Activated naive CD4-positive, alpha-beta T cell (primary cell): ENCODE measurements at places on chromosomes 12 and 14.

DNA sequence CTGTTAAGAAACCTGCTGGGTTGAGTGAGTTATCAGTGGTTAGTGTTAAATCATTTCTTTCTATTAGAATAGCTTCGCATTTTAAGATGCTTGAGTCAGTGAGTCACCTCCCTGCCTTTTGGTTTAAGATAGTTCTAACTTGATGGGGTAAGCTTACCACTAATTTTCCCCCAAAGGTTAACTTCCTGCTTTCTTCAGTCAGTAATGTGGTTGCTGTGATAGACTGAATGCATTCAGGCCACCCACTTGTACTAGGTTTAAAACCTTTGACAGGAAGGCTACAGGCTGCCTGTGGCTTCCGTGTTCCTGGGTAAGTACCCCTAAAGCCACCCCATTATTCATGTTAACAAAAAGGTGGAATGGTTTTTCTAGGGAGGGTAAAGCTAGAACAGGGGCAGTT, 25.3 kb downstream of the CLEC2A start:
- DNase-seq = no peak

GRCh38 chr12:93226361-93226760, 151.4 kb upstream of the NUDT4 start:
- DNase-seq = no peak

DNA sequence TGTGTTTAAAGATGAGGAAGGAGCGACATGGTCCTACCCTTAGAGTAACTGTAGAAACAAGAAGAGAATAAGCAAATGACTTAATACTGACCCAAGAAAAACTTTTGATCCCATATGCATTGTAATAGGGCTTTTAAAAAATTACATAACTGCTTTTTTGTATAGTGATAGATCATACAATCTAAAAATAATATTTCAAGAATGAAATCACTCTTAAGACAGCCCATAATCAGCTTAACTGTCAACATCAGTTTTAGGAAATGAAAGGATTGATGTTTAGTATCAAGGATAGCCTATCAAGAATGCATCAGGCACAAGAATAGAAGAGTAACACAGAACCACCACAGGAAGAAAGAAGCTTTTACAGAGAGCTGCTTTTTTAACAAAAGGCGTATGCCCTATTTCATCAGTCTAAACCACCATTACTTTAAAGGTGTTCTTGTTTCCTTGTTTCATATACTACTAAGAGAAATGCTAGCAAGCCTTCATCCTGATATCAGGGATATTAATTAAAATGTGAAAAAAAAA, 64.5 kb downstream of the MARK3 start:
- DNase-seq = no peak

GRCh38 chr12:122145505-122146330, 28.3 kb downstream of the IL31 start:
- DNase-seq = no peak

DNA sequence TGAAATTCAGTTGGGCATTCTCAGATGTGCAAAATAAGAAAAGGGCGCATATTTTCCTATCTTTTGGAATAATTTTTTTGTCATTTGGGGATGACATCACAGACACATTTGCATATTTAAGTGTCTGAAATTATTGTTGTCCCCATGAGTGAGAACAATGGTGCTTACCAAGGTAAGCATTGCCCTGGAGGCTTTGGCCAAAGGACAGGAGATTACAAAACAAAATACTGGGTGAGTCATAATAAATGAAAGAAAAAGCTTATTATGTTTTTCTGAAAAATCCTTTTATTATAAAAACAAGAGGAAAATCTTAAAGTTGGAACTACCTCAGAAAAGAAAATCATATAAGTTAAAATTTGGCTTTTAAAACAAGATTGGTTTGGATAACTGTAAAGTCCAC, 254.9 kb downstream of the BTG1 start:
- DNase-seq = no peak

DNA sequence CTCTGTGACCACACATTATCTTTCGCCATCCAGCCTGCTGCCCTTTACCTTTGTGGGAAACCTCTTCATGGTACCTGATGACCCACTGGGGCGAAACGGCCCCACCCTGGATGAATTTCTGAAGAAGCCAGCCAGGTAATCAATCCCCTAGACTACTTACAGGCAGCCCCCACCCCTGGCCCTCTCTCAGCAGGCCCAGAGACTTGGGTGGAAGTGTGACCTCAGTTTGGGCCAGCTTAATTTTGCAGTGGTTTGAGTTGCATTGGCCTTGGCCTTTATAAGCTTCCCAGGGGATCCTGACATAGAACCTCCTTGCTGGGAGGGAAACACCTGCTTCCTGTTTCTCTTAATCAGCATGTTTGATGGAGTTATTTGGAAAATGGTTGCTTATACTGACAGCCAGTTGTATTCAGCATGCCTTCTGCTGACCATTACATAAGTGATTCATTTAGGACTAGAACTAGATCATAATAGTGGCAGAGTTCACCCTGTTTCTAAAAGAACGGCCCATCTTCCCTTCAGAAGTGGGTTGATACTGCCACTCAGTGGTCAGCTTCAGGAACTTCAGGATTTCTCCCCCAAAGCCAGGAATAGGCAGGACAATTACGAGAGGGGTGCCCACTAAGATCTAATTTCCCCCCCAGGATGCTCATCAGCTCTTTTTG, 6.1 kb downstream of the SDR39U1 start:
- no peak for DNase-seq

DNA sequence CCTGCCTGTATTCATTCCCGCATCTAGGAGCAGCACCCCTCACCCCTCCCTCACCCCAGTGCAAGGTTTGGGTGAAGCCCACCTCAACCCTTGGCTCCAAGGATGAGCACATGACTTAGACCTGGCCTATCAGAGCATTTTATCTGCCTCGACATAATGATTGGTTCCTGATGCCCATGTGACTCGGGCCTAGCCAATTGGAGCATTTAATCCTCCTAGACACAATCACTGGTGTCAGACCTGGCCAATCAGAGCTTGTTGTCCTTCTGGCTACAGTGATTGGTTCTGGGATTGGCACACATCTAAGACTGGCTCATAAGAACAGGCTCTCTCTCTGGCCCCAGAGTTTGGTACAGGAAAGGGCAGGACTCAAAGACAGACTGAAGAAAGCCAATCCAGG, 73.1 kb upstream of the MYL2 start:
- DNase-seq = no peak

- DNase-seq = no peak
These were observed 11.3 kb downstream of the SELPLG start for GRCh38 chr12:108622421-108622820.

DNA sequence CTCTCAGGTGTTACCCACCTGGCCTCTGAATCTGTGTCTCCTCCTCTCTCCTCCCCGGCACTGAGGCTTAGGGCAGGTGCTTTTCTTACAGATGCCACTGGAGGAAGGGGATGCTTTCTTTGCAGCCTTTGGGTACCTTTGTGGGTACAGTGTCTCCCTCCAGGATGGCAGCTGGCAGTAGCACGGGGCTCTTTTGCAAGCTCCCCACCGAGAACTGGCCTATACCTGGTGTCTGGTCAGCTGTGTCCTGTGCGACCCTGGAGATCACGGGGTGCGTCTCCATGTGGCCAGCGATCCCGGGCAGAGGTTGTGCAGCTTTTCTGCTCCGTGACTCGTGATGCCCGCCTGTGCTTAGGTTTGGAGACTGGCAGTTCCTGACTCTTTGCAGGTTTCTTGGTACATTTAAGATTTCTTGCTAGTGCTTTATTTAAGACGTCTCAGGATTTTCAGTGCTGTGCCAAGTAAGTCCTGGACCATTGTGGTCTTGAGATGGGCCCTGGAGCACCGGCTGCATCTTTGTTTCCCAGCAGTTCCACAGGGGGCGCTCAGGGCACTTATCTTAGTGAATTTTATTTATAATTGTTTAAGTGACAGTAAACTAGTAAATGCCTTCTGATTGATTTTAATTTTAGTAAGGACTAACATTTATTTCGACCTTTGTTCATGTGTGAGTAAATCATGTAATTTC, 68.9 kb downstream of the DDX51 start:
- DNase-seq = no peak

- no peak for DNase-seq
These were observed 274.0 kb upstream of the KITLG start for GRCh38 chr12:88854260-88854659.

- DNase-seq = no peak
These were observed 55.6 kb downstream of the CLIP1 start for GRCh38 chr12:122366685-122367475.

GRCh38 chr12:124207049-124207448, 87.8 kb upstream of the RFLNA start:
- DNase-seq = no peak

- DNase-seq = no peak
These were observed at the start of gene TMTC1 for GRCh38 chr12:29783773-29784666. Gene TMTC1, minus strand, starts transcription at chr12:29783942. Its CDS starts 191 bp downstream, at chr12:29783751.
